ENCODE measurements at places on chromosomes 5 and 9.
A peak's percentile ranks its signal among the peaks of the same experiment; 100 is the strongest.

GRCh38 chr5:169751490-169751889 lies 114.4 kb downstream of the DOCK2 start:
- DNase-seq: no peak

DNA sequence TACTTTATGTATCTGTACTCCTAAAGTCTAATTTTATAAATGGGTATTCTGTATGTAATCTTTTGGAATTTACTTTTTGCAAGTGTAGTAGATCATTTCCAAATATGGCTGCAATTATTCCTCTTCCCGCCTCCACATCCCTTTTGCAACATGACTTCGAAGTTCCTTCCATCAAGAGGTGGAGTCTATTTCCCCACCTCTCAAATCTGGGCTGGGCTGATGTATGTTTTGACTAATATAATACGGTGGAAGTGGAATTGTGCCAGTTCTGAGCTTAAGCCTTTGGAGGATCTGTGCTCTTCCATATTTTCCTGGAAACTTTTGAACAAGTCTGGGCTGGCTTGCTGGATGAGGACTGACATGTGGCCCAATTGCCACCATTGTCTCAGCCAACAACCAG lies 155.9 kb downstream of the FGF18 start:
- no peak for DNase-seq

- no peak for DNase-seq
Observed at GRCh38 chr5:33319151-33319550, 121.6 kb upstream of the TARS1 start.

GRCh38 chr5:23977365-23977764 lies 470.0 kb downstream of the PRDM9 start:
- DNase-seq: no peak

DNA sequence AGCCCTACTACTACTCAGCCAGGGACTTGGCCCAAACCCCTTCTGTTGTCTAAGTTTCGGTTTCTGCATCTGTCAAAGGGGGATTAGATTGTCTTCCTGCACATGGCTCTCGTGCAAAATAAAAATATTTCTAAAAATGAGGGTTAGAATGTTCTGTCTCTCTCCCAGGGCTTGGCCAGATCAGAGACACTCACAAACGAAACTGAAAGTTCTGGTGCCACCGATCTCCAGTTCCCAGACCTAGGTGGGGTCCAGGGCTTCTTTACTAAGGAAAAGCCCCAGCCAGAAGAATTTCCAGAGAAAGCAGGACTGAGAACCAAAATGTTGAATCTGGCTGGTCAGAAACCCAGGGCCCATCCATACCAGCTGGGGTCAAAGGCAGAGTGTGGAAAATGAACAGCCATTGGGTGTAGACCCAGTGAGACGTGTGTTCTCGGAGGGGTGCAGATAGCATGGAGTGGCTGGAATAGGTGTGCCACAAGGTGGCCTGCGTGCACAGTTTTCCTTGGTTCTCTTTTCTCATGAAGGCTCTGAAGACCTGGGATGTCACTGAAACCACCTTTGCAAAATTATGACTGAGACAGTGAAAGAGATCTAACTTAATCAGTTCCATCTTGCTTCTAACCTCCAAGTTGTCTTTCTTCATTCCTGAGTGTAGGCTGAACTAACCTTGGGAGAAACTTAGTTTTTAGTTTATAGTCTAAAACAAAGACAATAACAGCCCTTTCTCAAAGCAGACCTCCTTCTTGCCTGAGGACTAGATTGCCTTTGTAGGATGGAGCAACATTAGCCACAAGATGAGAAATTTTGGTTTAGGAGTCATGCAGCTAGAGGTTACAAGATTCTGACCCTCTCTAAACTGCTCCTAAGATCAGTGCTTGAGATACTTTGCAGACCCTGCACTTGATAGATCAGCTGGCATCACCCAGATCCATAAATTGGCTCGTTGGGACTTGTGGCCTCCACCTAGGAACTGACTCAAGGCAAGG lies 2.3 kb upstream of the SLC23A1 start:
- DNase-seq: peak; percentile 56
